Left lobe of liver (tissue), 2 donors: ENCODE measurements at places on chromosomes 7 and 10. TPM values are rescaled to one million over a fixed set of nuclear protein-coding genes. Genes with fewer than 3 reads are reported as not detected.

- peak; percentile 75 for DNase-seq
These were observed 84.7 kb downstream of the SNX10 start for GRCh38 chr7:26376175-26376917.

DNA sequence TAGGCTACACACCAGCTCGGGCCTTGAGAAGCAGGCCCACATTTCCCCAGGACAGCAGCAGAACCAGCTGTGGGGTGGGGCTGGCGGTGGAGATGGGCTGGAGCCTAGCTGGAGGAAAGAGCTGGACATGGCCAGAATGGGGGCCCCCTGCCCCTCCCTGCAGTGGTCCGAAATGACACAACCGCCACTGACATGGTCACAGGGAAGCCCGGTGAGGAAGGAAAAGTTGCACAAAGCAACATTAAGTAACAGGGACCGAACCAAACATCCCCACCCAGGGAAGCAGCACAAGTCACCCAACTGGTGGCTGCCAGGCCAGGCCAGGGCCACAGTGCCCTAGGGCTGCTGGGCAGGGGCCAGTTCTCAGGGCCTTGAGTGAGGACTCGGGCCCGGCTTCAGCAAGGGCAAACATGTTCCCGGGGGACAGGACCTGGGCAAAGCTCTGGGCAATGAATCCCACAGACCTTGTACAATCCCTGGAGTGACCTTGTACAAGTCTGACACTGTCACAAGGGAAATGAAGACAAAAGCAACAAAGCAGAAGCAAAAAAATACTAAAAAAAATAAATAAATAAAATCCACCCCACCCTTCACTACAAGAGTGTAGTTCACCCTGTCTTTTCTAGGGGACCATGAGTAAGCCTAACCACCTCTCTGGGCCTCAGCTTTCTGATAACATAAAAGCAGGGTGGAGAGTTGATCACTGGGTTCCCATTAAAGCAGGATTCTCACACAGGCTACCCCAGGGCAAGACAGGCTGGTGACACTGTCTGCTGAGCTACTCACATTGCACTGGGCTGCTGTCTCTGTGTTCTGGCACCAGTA lies 33.0 kb downstream of the PSAP start:
- peak; percentile 69 for DNase-seq

- DNase-seq = no peak
These were observed 146.3 kb downstream of the TRIL start for GRCh38 chr7:28811701-28812430.

- DNase-seq = no peak
These were observed 170.6 kb upstream of the GRB10 start for GRCh38 chr7:50953303-50953702.

ITPRID1 gene
- not detected for total RNA-seq

PPP1R3C gene
- 136 TPM for total RNA-seq
